ENCODE measurements at places on chromosomes 12 and 14.

DNA sequence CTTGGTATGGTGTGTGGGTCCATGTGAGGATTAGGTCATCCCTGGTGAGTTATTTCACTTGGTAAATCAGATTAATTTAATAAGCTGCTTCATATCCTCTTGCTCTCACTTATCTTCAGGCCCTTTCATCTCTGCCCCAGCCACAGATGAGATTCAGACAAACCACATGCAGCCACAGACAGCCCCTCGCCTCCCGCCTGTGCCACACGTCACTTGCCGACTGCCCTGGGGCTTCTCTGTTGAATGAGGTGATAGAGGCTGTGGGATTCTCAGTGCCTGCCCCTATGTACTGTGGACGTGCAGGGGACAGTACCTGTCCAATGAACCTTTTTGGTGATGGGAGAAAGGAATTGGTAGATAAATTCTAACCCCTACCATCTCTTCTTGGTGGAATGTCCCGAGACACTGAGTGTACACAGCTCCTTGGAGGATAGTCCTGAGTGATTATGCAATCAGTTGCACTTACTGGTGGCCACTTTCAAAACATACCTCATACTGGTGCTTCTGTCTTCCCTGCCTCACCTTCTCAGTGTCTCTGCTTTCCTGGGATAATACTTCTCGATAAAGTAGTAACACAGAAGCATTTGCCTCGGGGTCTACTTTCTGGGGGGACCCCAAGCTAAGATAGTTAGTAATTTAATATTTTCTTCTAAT, 248.7 kb downstream of the TTC6 start:
- no peak for DNase-seq

DNA sequence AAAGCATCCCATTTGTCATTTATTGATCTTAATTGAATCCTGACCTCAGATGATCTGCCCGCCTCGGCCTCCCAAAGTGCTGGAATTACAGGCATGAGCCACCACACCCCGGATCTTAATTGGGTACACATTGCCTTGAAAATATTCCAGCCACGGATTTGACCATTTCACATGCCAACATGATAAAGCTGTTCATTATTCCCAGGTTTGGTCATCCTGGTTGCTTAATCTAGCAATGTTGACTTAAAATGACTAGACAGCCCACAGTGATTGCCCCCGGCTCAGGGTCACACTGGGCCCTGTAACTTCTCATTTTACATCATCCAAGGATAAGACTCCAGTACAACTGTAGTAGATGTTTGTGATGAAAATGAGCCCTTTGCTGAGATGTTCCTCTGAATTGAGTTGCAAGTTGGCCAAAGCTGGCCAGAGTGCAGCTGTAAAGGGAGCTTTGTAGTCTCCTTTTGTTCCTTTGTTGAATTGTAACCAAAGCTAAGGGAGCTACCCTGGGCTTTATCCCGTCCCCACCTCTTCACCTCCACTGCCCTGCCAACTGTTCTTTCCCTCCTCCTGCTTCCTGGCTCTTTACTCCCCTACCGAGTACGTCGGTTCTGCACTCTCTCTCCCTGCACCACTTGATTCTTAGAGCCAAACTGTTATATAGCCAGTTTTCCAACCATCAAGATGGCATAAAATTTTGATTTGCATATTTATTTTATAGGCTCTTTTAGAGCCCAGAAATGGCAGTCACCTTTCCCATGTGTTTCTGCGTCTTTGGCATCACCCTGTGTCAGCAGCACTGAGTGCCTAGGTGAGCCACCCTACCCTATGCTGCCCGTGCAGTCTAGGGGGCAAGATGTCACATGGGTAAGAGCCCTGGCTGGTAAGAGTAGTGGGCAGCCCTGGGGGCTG, 141.3 kb upstream of the HIF1A start:
- no peak for DNase-seq

DNA sequence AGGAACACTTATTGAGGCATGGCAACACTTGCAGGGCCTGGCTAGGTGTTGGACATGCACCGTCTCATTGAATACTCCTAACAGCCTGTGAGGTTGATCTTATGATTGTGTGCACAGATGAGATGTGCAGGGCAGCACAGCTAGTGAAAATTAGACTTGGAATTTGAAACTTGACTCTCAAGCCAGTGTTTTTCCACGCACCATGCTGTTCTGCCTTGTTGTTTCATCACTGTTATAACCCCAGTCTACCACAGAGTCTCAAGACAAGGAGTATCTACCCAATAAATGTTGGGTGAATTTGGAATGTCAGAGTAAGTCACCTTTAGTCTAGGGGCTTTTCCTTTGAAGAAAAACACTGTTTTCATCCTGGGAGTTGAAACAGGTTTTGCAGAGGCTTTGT, 55.8 kb upstream of the LRIG3 start:
- DNase-seq: no peak

- no peak for DNase-seq
Observed at GRCh38 chr12:16622338-16622737, 16.4 kb upstream of the LMO3 start.

DNA sequence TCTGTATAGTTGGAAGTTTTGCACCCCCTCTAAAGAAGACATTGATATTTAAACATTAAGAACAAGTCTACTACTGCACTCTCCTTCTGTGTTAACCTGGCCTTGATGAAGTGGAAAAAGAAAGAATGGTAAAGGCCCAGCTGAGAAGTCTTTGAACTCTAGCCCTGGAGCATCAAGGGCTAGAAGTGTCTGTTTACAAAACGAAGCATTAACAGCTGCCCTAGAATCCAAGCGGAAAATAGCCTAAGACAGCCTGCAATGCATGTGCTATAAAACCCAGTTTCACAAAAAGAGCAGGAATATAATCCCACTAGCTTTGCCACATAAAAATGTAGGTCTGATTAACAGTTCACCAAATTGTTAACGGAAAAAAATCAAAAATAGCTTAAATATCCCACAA, 60.5 kb downstream of the NUMB start:
- peak; percentile 73 for DNase-seq

GRCh38 chr12:50419112-50419909, 18.6 kb downstream of the LARP4 start:
- no peak for DNase-seq

GRCh38 chr14:75181293-75182062, 5.1 kb upstream of the TMED10 start:
- peak; percentile 61 for DNase-seq

GRCh38 chr12:68565391-68565903, 45.3 kb upstream of the RAP1B start:
- DNase-seq: peak; percentile 19

- no peak for DNase-seq
Observed at GRCh38 chr12:122845865-122846621, 10.8 kb downstream of the HIP1R start.

- peak; percentile 24 for DNase-seq
Observed at GRCh38 chr12:12331896-12332295, 18.1 kb downstream of the MANSC1 start.
